ENCODE measurements at places on chromosomes 1 and 21.

DNA sequence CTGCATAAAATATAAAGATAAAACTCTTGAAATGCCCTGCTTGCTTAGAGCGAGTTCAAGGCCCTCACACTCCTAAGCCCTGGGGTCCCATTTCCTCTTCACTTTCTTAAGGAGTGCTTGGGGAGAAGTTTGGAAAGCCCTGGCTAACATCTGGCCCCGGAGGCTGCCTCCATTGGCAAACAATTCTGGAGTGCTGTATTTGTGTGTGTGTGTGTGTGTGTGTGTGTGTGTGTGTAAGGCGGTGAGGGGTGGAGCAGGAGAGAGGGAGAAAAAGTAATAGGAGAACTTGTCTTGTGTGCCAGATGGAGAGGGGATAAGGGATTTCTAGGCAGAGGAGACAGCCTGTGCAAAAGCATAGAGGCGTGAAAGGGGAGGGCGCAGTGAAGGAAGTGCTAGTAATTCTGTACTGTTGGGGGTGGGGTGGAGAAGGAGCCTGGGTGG lies 578 bp upstream of the TRIM62 start:
- DNase-seq = peak; percentile 72

- DNase-seq = no peak
Observed at GRCh38 chr1:109714661-109715372, 2.8 kb downstream of the GSTM5 start.

GRCh38 chr1:162930976-162931560 lies 70.1 kb upstream of the CCDC190 start:
- DNase-seq = no peak

DNA sequence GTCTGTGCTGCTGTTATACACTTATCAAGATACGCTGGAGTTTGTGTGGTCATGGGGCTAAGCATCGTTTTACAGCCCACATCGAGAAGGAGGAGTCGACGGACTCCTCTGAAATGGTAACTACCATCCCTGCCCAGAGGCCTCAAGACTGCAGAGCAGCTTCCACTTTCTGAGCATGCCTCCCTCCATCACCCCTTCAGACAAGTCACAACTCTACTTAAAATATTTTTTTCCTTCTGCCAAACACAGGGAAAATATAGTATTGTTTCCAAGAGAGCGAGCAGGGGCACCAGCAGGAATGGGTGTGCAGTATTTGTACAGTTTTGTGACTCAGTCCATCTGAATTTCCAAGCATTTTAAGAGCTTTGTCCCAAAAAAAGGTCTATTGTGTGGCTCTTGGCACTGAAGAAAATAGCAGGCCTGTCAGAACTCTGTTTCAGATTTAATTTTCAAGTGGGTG lies 14.1 kb downstream of the EVA1C start:
- no peak for DNase-seq

DNA sequence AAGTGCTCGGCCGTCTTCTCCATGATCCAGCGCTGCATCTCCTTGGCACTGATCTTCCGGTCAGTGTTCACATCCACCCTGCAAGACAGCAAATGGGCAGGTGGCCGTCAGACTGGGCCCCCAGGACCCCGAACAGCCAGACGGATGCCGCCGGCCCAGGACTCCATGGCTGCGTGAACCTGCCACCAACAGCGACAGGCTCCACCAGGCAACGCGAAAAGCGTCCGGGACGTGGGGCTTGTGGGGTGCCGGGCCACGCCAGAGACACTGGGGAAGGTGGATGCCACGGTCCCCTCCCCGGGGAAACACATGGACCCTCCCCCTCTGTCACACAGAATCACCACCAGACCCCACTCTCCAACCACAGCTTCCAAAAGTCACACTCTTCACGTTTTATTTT lies 7.9 kb downstream of the SDF4 start:
- DNase-seq = no peak

GRCh38 chr1:61925591-61926298 lies 183.5 kb downstream of the PATJ start:
- no peak for DNase-seq

DNA sequence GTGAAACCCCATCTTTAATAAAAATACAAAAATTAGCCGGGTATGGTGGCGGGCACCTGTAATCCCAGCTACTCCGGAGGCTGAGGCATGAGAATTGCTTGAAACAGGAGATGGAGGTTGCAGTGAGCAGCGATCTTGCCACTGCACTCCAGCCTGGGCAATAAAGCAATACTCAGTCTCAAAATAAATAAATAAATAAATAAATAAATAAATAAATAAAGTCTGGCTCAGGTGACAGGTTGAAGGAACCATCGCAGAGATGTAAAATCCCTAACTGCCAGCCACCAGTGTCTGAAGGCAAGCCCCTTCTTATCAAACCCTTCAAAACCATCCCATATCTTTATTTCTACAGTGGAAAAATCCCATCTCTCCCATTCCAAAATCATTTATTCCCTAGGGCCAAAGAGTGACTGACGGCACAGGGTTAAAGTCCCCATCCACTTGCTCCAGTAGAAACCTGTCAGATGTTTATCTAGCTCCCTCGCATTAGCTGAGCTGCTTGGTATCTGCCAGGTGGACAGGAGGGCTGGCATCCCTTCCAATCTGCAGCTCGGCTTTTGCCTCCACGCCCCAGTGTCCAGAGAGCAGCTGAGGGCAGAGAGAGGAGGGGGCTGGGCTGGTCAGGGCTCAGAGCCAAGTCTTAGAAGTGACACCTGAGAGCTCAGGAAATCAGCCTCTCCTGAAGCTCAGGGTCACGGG lies 5.0 kb downstream of the CSRP1 start:
- DNase-seq = no peak

GRCh38 chr1:61445269-61445825 lies 279.6 kb downstream of the TM2D1 start:
- DNase-seq = no peak

GRCh38 chr1:230047114-230047865 lies 19.7 kb upstream of the GALNT2 start:
- peak; percentile 22 for DNase-seq

- peak; percentile 99 for DNase-seq
Observed at GRCh38 chr21:21200103-21200938, 202.1 kb downstream of the NCAM2 start.

DNA sequence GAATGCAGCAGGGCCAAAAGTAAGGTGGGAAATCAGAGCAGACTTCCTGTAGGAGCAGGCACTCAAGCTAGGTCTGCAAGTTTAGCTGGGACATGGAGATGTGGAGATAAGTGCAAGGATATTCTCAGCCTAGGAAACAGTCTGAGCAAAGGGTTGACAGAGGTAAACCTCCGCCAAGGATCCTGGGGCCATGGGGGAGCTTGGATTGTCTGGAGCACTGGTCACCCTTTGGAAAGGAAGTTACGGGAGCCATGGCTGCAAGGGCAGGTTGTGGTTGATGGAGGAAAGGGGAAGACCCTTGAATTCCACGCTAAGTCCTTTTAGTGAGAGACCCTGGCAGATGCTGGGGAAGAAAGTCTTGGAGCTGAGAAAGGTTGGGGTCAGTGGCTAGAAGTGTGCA lies 150.9 kb downstream of the PTPRU start:
- DNase-seq = no peak

GRCh38 chr21:14762734-14763694 lies 216.9 kb upstream of the SAMSN1 start:
- DNase-seq = peak; percentile 2

Measured in iris pigment epithelial cell (primary cell).